ENCODE measurements at places on chromosomes 4 and X. TPM values are rescaled to one million over a fixed set of nuclear protein-coding genes. Genes with fewer than 3 reads are reported as not detected.

Gene VCX
- total RNA-seq: not detected

Gene SPARCL1
- not detected for total RNA-seq

Gene TMPRSS11E
- not detected for total RNA-seq

- peak; percentile 31 for DNase-seq
Measured at GRCh38 chr4:38788317-38788716, 5.5 kb upstream of the TLR10 start.

DNA sequence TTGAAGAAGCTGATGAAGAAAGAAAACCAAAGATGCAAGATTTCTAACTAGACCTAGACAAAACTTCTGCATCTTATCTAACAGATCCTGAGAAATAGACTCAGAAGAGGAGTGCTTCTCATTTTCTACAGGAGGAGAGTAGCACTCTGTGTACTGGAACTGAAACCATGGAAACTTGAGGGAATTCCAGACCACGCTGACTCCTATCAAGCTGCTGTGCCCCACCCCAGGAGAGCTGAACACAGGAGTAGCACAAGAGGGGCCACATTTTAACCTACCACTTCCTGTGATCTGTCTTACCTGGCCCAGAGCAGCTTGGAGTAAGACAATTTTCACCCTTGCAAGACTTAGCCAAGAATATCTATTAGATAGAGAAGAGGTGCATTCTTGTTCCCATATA is 248.9 kb downstream of the SCFD2 start:
- DNase-seq: no peak

DNA sequence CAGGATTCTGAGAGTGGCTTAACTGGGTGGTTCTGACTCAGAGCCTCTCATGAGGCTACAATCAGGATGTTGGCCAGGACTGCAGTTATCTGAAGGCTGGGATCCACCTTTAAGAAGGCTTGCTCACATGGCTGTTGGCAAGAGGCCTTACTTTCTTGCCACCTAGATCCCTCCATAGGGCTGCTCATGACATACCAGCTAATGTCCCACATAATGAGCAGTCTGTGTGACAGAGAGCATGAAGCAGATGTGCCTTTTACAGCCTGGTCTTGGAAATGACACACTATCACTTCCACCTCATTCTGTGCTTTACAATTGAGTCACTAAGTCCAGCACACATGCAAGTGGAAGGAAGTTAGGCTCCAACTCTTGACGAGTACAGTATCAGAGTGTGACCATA is 4.3 kb upstream of the RBM3 start:
- peak; percentile 38 for DNase-seq
